ENCODE measurements at places on chromosomes 2 and 18.

- no peak for DNase-seq
Observed at GRCh38 chr2:189179570-189179950, at the start of gene COL5A2. Gene COL5A2, minus strand, starts transcription at chr2:189179761. Its CDS starts 157 bp downstream, at chr2:189179604.

GRCh38 chr2:9793156-9793917, 49.9 kb upstream of the TAF1B start:
- no peak for DNase-seq

- DNase-seq = no peak
Observed at GRCh38 chr2:47277987-47278386, 122.9 kb upstream of the STPG4 start.

DNA sequence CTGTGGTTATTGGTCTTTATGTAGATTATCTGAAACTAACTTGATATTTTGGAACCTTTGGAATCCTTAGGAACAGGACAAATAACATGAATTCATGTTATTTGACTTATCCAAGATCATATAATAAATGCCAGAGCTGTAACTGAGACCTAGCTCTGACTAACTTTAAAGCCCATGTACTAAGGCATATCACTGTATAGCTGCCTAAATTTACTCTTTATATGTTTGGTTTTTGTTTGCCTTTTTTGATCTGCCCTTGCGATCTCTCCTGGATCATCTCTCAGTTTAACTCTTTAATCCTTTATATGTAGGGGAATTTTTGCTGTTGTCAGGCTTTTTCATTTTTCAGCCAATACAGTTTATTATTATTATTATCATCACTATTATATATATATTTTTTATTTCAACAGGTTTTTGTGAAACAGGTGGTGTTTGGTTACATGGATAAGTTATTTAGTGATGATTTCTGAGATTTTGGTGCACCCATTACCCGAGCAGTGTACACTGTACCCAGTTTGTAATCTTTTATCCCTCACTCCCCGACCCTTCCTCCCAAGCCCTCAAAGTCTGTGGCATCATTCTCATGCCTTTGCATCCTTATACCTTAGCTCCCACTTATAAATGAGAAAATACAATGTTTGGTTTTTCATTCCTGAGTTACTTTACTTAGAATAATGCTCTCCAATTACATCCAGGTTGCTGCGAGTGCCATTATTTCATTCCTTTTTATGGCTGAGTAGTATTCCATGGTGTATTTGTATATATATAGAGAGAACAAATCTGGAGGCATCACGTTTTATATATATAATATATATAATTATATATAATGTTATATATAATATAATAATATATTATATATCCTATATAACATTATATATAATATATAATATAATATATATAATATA, 48.9 kb downstream of the APLF start:
- no peak for DNase-seq

GRCh38 chr2:232405943-232406510, 617 bp upstream of the ALPG start:
- DNase-seq = no peak

- DNase-seq = no peak
Observed at GRCh38 chr2:28336264-28336980, 56.2 kb upstream of the FOSL2 start.

GRCh38 chr2:54599914-54600313, 123.5 kb upstream of the EML6 start:
- DNase-seq = no peak

DNA sequence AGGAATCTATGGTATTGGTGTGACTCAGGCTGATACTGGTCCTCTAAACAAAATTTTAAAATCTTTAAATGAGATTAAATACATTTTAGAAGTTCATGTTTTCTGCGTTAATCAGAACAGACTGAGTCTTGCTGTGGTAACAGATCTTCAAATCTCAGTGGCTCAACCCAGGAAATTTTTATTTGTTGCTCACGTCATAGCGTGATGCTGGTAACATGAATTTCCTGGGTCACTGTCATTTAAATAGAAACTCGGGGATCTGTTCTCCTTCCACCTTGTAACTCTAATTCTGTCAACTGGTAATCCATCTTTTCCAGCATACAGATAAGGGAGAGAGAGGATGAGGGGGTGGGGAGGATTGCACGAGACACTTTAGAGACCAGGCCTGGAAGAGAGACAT, 90.0 kb downstream of the CDC42EP3 start:
- DNase-seq = no peak

- DNase-seq = no peak
Observed at GRCh38 chr2:197838579-197838978, 34.2 kb downstream of the PLCL1 start.

DNA sequence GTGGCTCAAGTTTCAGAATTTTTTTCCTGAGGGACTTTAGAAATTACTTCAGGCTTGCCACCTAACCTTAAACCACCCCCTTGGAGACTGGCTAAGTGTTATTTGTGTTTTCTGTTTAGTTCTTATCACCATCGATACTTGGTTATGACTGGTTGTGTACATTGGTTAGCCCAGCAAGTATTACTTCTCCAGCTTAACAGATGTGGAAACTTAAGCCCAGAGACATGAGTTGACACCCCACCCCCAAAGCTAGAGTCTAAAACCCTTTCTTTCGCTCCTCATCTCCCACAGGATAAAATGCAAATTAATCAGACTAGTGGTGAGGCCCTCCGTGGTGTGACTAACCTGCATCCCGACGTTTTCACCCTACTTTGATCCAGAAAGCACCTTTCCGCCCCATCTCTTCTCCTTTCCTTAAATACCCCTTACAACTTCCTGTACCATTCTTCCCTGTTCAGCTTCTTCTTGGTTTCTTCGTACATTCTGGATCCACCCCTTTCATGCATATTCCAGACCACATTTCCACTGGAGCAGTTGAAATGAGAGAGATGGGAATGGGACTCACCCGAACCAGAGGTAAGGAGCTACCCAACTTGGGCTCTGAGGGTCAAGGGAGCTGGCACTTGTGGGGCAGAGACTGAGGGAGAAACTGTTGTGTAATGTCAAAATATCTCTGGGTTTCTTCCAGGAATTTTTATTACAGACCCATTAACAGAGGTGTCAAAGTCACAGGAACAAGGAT, 819 bp upstream of the MAP3K2 start:
- DNase-seq = no peak

GRCh38 chr2:881204-881918, 69.3 kb upstream of the SNTG2 start:
- no peak for DNase-seq

GRCh38 chr2:7430869-7431641, 513.8 kb downstream of the RNF144A start:
- peak; percentile 93 for DNase-seq
